Activated T-cell treated with anti-CD3 and anti-CD28 coated beads for 48 hours (primary cell): ENCODE measurements at places on chromosomes 16 and 17.

- DNase-seq, result no peak
Observed at GRCh38 chr17:2981325-2981724, 82.1 kb downstream of the OR1D5 start.

DNA sequence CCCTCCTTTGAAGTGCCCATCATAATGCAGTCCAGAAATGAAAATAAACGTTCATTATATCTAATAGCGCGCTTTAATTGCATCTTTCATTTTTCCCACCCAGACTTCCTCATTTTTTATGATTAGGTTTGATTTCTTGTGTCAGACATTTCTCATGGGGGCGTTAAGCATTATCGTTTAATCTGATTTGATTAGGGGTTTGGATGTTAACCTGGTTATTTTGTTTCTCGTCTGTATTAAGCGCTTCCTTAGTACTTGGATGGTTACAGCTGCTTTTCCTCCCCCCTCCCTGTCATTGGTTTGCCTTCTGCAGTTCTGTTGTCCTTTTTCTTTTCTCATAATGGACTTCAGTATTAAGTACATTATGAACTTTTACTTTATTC, 540 bp downstream of the MFSD11 start:
- no peak for DNase-seq

- peak; percentile 60 for DNase-seq
Observed at GRCh38 chr17:19867329-19868078, at the start of gene ULK2. Gene ULK2 (minus strand): TSS chr17:19867936. CDS start chr17:19867417, 519 bp downstream.

- DNase-seq, result peak; percentile 71
Observed at GRCh38 chr17:38867179-38867967, 2.5 kb upstream of the LASP1 start.

- DNase-seq, result peak; percentile 52
Observed at GRCh38 chr17:19645734-19646201, 2.8 kb upstream of the ALDH3A2 start.

GRCh38 chr16:28324235-28324886, 32.0 kb downstream of the SBK1 start:
- no peak for DNase-seq

DNA sequence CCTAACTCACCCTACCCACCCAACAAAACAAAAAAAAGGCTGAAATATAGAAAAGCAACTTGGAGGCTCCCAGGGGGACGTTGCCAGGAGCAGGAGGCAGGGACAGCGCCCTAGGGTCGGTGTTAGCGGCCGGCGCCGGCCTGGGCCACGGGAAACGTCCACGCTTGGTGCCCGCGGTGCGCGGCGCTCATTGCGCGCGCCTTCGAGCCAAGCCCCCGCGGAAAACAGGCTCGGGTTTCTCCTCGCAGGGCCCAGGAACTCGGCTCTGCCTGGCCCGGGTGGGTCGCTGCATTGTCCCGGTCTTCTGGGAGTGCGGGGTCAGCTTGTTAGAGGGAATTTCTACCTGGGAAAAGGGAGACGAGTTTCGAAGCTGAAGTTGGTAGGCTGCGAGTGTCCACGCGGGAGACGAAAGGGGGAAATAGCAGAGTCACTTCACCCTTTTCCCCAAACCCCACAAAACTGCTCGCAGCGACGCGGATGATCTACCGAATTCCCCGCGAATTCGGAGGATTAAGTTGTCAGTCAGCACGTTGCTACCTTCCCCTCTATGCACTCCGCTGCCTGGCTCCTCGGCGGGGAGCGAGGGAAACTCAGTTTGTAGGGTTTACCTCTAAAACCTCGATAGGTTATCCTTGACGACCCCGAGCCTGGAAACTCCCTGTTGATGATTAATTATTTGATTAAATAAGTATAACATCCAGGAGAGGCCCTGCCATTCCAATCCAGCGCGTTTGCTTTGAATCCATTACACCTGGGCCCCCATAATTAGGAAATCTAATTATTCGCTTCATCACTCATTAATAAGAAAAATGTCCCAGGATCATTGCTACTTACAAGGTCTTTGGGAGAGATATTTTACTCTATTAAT, 751 bp upstream of the FOXC2 start:
- no peak for DNase-seq

DNA sequence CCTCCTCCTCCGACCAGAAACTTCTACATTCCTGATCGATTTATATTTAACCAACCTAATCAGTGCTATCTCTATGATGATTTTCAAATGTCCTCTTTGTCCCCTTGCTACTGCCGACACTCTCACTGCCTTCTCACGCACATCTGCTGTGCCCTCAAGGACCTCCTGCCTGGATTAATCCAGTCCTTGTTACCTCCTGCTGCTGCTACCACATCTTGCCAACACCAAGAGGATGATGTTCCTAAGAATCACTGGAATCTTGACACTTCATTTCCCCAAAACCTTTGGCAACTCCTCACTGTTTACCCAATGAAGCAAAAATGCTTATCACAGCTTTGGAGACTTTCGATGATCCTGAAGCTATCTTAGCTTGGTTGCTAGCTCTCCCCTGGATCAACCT, 287.3 kb upstream of the AXIN2 start:
- DNase-seq, result no peak

- no peak for DNase-seq
Observed at GRCh38 chr17:81026266-81027036, 8.5 kb upstream of the BAIAP2 start.

DNA sequence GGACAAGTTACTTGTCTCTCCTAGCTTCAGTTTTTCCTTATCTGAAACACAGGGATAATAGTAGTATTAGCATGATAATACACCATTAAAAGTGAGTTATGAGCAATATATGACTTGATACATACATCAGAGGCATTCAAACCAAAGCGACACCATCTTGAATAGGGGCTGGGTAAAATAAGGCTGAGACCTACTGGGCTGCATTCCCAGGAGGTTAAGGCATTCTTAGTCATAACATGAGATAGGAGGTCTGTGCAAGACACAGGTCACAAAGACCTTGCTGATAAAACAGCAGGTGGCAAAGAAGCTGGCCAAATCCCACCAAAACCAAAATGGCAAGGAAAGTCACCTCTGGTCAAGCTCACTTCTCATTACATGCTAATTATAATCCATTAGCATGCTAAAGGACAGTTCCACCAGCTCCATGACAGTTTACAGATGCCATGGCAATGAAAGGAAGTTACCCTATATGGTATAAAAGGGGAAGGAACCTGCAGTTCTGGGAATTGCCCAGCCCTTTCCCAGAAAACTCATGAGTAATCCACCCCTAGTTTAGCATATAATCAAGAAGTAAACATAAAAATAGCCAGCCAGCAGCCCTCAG, 37.2 kb upstream of the HS3ST3A1 start:
- DNase-seq, result no peak

- no peak for DNase-seq
Observed at GRCh38 chr16:20899071-20899470, 1.1 kb downstream of the DCUN1D3 start.

DNA sequence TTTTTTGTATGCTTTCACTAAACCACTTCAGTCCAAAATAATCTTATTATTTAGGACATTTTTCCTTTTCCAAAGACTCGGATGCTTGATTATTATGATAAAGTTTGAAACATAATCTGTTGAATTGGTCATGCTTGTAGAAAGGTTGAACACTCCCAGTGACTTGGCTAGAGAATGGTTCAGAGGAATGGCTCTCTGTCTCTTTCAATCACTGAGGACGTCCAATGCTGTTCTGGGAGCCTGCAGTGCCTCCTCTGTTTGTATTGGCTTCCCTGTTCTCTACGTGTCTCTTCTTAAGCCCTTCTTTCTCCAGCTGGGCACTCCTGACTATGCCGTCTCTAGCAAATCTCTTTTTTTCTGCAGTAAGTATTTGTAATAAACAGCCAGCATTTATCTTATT, 369.0 kb upstream of the DYNLRB2 start:
- DNase-seq, result no peak

GRCh38 chr17:32621612-32622312, 135.0 kb downstream of the CDK5R1 start:
- DNase-seq, result no peak

GRCh38 chr17:28196636-28197035, 122.4 kb upstream of the TMEM97 start:
- no peak for DNase-seq

- DNase-seq, result peak; percentile 41
Observed at GRCh38 chr17:48074322-48075081, 26.3 kb downstream of the NFE2L1 start.

DNA sequence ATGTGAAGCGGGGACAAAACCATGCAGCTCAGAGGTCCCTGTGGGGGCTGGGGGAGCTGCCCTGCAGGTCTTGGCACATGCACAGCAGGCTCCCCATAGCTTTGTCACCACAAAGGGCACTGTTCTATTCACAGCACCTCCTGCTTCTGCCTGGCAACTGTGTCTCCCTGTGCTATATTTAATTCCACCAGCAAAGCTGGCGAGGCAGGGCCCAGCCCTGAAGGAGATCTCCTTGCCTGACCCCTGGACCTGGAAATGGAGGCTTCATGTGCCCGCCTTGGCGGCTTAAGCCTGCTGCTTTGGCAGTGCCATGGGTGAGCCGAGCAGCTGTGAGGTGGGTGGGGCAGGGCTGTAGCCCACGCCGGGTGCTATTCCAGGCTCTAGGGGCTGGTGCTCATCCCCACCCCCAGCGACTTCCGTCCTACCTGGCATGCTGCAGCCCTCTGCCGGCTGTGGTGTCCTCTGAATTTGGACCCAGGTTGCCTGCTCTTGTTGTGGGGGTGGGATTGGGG, 6.8 kb downstream of the LDHD start:
- DNase-seq, result no peak

DNA sequence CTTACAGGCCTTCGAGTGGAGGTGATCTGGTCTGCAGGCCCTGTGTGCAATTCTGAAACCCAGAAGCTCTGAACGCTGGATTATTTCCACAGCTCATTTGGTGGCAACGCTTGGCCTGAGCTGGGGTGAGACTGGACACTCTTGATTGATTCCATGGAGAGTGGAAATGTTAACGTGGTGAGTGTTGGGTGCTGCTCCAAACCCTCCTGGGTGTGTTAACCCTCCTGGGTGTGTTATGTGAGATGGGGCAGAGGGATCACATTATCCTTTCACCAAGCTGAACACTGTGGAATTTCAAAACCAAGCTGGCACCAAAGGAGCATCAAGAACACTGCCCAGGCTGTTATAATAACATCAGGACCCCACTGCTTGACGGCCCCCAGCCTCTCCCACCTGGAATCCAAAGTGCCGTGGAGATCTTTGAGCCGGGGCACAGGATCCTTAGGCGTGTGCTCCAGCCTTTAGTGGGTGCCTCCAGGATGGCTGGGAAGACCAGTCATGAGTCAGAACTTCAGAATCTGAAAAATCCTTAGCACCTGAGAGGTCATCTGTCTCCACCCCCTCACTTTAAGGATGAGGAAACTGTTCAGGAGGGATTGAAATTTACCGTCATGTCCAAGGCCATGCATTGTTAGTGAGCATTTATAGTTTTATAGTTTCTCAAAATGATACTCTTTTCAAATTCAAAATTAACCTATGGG, 75.0 kb downstream of the RPTOR start:
- DNase-seq, result no peak

DNA sequence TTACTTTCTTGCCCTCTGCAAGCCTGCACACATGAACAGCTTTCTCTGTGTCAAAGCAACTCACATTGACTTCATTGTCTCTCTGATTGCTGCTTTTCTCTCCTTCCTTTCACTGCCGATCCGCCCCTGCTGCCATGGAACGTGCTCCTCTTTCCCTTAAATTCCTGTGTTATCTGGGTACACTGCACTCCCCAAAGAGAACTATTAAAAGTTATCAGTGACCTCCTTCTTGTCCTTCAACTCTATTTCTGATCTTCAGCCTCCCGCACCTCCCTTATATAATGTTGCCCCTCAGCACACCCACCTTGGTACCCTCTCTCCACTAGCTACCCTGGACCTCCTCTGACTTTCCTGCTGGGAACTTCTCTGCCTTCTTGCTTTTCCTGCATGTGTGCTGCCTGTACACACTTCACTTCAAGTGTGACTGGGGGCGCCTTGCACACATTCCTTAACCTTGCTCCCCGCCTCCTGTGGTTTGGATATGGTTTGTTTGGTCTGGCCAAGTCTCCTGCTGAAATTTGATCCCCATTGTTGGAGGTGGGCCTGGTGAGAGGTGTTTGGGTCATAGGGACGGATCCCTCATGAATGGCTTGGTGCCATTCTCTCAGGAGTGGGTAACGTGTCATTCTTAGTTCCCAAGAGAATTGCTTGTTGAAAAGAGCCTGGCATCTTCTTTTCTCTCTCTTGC, 26.7 kb upstream of the PMP22 start:
- DNase-seq, result no peak

DNA sequence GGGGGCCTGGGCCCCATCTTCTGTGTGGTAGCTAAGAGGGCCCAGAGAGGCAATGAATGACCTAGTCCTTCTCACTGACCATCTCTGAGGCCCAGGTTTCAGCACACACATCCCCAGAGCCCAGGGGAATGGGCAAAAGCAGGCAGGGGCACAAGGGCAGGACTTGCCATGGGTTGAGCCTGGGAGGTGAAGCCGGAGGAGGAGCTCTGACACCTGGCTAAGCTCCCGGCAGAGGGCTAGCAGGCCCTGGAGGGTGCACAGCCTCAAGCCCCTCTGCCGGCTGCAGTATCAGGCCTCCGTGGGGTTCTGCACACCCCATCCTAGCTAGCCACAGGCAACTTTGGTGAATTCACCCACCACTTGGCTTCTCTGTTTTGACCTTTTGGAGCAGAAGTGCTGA, 5.3 kb downstream of the SRCIN1 start:
- DNase-seq, result no peak

GRCh38 chr16:67397036-67397801, 3.9 kb upstream of the TPPP3 start:
- no peak for DNase-seq

DNA sequence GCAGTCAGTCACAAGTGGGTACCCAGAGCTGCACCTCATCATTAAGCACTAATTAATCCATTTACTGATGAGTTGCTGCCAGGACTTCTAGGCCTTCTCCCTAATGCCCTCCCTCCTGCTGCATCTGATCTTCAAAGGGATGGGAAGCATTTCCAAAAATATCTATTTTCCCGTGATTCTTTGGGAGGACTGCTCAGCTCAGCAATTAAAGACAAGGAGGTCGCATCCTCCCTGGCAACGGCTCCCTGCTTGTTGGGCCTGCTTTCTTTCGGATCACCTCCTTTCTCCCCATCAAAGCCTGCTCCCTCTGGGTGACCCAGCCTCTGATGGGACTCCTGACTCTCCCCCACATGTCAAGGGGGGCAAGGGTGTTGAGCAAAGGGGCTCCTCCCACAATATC, 26.0 kb upstream of the SPPL2C start:
- DNase-seq, result no peak
